Sigmoid colon (tissue), 7 donors: ENCODE measurements at places on chromosomes 13 and 19. TPM values are rescaled to one million over a fixed set of nuclear protein-coding genes. Genes with fewer than 3 reads are reported as not detected.

DNA sequence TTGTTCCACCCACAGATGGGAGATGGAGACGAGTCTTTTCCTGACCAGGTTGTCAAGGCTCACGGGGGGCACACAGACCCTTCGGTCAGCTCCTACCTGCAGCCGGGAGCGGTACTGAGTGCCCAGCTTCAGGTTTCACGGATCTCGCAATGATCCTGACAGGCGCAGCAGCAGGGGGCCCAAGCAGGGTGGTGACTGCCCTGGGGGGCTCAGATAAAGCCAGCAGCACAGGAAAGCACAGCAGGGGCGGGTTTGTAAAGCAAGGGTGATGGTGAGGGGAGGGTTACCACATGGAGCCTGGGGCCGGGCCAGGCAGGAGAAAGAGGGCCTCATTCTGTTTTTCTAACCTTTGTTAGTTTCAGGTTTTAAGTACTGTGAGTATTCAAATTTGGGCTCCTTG is 41.7 kb upstream of the ATP11A start:
- no peak overlapping the region for H3K4me3 ChIP-seq
- H3K36me3 ChIP-seq = no peaks in the 10 kb centered on the region
- no peak for DNase-seq
- no peak overlapping the region for H3K27ac ChIP-seq
- H3K4me1 ChIP-seq = peaks cover 19% of the 10 kb centered on the region
- no peaks in the 10 kb centered on the region for H3K27me3 ChIP-seq

DNA sequence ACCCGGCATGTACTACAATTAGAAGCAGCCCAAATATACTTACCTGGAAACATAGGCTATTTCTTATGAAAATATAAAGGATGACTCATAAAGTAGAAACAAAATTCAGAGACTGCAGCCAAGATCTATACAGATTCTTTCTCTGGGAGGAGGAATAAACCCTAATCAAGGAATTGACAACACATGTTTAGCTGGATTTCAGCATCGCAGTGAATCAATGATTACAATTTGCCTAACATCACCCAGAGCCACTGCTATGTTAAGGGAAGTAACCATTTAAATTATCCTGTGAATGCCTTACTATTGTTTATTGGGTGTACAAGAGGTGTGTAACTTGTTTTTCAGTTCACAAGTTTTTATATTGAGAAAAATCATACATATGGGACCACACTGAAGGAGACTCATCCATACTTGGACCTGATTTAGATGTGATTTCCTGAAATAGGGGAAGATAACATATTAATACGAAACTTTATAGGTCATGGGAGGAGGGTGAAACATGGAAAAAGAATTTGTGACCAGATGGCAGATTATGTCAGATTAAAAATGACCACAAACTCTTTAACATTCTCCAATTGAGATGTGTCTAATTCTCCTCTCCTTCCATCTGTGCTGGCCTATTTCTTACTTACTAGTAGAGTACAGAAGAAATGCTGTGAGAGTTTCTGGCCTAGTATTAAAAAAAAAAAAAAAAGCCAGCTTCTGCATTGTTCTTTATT is 1168.4 kb downstream of the SLITRK1 start:
- H3K4me3 ChIP-seq = no peak overlapping the region
- H3K36me3 ChIP-seq = no peaks in the 10 kb centered on the region
- no peaks in the 10 kb centered on the region for H3K27me3 ChIP-seq
- H3K27ac ChIP-seq = no peak overlapping the region

DNA sequence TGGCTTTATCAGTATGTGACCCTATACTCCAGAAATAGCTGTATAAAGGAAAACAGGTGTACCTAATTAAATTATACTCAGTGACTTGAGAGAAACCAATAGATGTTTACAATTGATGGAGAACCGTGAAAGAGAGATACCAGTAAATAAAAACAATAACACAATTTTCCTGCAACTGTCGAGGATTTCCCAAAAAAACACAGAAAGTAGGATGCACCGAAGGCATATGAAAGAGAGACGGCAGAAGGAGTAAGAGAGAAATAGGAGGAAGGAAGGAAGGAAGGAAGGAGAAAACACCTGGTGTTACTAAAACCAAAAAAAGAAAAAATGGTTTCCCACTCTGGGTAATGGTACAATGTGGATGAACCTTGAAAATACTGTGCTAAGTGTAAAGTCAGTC is 6.8 kb upstream of the ZNF229 start:
- no peak overlapping the region for H3K4me3 ChIP-seq
- H3K4me1 ChIP-seq = no peaks in the 10 kb centered on the region
- DNase-seq = no peak
- H3K27me3 ChIP-seq = no peaks in the 10 kb centered on the region

DNA sequence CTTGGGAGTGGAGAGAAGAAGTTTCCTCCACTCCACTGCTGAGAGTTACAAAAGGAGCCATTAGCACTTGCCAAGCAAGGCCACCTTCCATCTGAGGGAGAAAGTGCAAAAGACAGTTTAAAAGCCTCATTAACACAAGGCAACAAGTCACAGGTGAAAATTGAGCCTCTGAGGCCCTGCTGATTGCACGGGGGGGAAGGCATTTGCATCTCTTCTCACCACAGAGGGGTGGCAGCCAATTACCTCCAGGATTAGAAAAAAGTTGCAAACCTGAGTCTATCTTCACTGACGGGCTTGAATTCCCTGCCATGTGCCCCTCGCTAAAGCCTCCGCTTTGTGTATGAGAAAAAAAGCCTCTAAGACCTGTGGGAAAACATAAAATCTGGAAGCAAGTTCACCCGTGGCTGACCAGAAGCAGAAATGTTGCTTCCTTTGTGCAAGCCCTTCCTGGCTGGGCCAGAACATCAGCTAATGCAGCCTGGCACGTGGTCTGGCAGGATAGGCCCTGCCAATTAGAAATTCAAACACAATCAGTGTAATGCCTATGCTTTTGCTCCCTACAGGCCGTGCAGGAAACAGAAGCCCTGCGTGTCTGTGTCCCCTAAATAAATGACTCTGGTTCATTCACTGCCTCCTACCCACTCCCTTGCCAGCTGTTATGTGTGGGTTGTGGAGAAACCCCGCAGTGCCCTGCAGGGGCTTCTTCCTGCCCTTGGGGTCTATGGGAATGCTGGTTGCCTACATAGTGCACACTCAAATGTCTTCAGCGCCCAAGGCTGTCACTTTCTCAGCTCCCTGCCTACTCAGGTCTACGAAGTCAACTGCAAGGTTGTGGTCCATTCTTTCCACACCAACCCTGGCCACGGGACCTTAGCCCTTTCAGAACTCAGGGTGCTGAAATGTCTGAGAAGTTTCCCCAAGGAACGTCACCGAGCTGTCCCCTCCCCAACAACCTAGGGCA is 150.2 kb downstream of the UQCRFS1 start:
- no peak overlapping the region for H3K27ac ChIP-seq
- no peak overlapping the region for H3K4me3 ChIP-seq
- H3K27me3 ChIP-seq = no peaks in the 10 kb centered on the region
- no peaks in the 10 kb centered on the region for H3K36me3 ChIP-seq

GRCh38 chr13:28409648-28410047 is 85.3 kb downstream of the FLT1 start:
- H3K4me3 ChIP-seq = no peak overlapping the region
- H3K4me1 ChIP-seq = peaks cover 3% of the 10 kb centered on the region
- no peak for DNase-seq

DNA sequence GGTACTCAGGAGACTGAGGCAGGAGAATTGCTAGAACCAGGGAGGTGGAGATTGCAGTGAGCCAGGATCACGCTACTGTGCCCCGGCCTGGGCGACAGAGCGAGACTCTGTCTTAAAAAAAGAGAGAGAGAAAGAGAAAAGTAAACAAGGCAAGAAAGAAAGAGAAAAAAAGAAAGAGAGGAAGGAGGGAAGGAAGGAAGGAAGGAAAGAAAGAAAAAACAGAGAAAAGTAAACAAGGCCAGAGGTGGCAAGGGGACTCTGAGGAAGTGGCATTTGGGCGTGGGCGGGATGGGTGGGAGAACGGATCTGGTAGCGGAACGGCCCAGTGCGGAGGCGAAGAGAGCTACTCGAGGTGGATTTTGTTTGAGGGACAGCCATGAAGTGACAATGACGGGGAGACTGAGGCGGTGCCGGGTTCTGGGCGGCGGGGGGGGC is 7.5 kb upstream of the ARRDC2 start:
- peak overlapping the region; percentile 72 for H3K4me3 ChIP-seq
- peak overlapping the region; percentile 90 for H3K27ac ChIP-seq
- DNase-seq = no peak
- H3K36me3 ChIP-seq = no peaks in the 10 kb centered on the region
- no peaks in the 10 kb centered on the region for H3K27me3 ChIP-seq

- H3K4me3 ChIP-seq = no peak overlapping the region
- no peaks in the 10 kb centered on the region for H3K27me3 ChIP-seq
- no peaks in the 10 kb centered on the region for H3K36me3 ChIP-seq
- DNase-seq = no peak
These were observed 1606.3 kb upstream of the MIR17HG start for GRCh38 chr13:89740994-89741685.

GRCh38 chr19:55373993-55374757 is 2.5 kb upstream of the TMEM190 start:
- no peak overlapping the region for H3K4me3 ChIP-seq
- H3K4me1 ChIP-seq = peaks cover 24% of the 10 kb centered on the region
- H3K27me3 ChIP-seq = peaks cover 90% of the 10 kb centered on the region
- no peak for DNase-seq
- no peaks in the 10 kb centered on the region for H3K36me3 ChIP-seq
- no peak overlapping the region for H3K27ac ChIP-seq

DNA sequence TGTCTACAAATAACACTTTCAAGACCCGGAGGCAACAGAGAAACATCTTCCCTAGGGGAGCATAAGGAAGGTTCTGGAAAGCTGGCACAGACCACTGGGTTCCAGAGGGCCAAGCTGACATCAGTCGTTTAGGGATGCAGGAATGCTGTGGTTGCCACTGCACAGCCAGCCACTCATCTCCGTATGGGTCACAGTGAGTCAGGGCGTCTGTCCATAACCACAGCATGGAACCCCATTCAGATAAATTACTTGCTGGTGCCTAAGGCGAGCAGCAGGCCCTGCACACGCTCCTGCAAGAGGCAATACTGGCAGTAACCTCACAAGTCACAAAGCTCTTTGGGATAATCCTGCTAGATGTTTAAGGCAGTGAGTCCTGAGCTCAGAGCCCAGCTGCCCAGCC is 140.9 kb upstream of the UBL3 start:
- no peak overlapping the region for H3K4me3 ChIP-seq
- H3K27me3 ChIP-seq = no peaks in the 10 kb centered on the region
- no peaks in the 10 kb centered on the region for H3K36me3 ChIP-seq
- no peak overlapping the region for H3K27ac ChIP-seq
- no peak for DNase-seq

GRCh38 chr13:43911278-43911677 is 31.6 kb downstream of the LACC1 start:
- H3K36me3 ChIP-seq = no peaks in the 10 kb centered on the region
- H3K4me1 ChIP-seq = no peaks in the 10 kb centered on the region
- H3K27me3 ChIP-seq = no peaks in the 10 kb centered on the region
- no peak overlapping the region for H3K4me3 ChIP-seq

The C19orf81 gene
- not detected for total RNA-seq

The KLF2 gene
- total RNA-seq = 17.1 TPM

The UQCR11 gene
- total RNA-seq = 176 TPM

The TMEM238 gene
- 1.7 TPM for total RNA-seq

The FFAR3 gene
- total RNA-seq = 1.6 TPM

The LILRA2 gene
- total RNA-seq = 3.4 TPM

The COL4A2 gene
- 306 TPM for total RNA-seq

The GARIN5A gene
- 1.2 TPM for total RNA-seq

The NAPSA gene
- not detected for total RNA-seq

The EXOC3L2 gene
- not detected for total RNA-seq
